ENCODE measurements at places on chromosomes 4 and X. TPM values are rescaled to one million over a fixed set of nuclear protein-coding genes. Genes with fewer than 3 reads are reported as not detected.

Gene NUDT10
- total RNA-seq: 0.20 TPM

GRCh38 chrX:70476166-70476933 lies 31.7 kb downstream of the DLG3 start:
- DNase-seq: no peak

Gene TMSB15A
- not detected for total RNA-seq

Gene TEC
- total RNA-seq: 2.2 TPM

Gene SLC7A11
- 0.20 TPM for total RNA-seq

GRCh38 chr4:69518102-69518501 lies 22.4 kb upstream of the UGT2B4 start:
- no peak for DNase-seq

GRCh38 chrX:46792810-46793188 lies 33.9 kb upstream of the SLC9A7 start:
- DNase-seq: no peak

Gene AR
- 25.2 TPM for total RNA-seq

DNA sequence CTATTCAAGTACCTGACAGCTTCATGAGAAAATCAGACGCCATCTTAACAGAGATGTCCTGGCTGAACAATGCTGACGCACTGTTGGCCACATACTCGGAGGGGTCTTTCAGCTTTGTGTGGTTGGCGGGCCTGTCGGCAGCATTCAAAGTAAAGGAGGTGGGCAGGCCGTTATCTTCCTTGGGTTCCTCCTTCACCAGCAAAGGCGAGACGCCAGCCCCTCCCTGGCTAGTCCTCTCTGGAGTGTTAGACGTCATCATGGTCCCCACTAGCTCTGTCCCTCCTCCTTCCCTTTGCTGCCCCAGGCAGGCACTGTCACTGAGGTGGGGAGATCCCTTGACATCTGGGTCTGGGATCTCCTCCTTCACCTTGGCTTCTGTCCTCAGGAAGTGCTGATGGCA lies 53.0 kb downstream of the ZNF827 start:
- DNase-seq: no peak

DNA sequence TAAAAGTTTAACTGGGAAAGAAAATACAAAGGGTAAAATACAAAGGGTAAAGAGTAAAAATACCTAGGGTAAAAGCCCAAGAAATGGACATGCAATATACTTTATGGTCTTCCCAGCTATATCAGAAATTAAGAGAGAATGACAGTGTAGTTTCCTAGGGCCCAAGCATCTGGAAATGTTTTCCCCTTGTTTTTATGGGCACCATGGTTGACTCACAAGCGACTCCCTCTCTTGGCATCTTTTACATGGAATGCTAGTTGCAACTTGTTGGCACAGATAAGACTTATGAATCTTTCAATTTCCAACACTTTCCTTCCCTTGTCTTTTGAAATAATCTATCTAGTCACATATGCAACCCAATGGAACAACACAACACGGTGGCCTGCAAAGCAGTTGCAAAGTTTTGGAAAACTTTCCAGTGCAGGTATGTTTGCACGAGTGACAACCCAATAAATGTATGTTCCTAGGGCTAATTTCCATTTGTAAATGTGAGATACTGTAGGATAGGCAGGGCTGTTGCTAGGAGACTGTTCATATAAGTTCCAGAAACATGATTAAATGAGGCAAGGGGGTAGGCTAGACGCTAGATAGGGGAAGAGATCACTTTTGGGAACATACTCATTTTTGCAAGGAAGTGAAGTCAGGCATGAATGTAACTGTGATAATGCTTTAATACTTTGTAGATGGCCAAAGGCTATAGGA lies 36.4 kb upstream of the CWH43 start:
- DNase-seq: no peak

DNA sequence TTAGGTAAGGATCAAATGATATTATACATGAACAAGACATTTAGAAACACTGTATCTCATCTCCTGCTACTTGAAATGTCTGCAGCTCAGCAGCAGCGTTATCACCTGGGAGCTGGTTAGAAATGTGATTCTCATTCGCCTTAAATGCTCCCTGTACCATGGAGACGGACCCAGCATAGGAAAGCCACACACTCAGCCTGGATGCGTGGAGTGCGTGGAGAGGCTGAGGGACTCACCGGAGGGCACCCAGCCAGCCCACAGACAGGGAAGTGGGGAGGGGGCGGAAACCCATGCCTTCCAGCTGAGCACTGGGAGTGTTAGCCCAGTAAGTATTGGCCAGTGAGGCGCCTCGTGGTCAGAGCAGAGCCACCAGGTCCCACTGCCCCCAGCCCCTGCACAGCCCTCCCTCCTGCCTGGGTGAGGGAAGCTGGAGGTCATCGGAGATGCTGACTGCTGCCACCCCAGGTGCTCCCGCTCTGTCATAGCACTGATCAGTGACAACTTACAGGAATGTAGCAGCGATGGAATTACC lies 15.2 kb downstream of the SUPT20HL1 start:
- no peak for DNase-seq

DNA sequence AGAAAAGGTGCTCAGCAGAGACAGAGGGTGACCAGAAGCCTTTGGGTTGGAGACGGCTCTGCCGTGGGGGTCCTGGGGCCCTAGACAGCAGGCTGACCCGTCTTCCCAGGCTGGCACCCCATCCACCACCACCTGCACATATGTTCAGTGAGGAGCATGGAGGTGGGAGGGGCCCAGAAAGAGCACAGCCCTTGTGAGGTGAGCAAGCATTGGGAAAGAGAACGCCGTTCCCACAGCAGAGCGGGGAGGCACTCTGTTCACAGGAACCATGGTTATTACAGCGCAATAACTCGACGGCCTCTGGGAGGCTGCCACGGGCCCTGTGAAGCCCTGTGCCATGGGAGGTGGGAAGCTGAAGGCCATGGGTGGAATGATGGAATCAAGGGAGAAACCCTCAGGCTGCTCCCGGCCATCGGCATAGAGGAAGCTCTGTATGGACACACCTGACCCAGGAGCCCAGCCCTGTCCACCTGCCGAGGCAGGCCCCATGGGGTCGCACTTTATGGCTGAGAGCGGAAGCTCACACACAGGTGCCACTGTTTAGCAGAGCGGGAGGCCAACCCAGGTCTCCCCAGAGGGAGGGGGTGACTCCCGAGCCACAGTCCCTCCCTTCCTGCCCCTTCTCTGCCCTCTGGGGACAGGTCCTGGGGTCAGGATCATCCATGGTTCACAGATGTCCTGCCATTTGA lies 93.5 kb upstream of the AFAP1 start:
- no peak for DNase-seq

DNA sequence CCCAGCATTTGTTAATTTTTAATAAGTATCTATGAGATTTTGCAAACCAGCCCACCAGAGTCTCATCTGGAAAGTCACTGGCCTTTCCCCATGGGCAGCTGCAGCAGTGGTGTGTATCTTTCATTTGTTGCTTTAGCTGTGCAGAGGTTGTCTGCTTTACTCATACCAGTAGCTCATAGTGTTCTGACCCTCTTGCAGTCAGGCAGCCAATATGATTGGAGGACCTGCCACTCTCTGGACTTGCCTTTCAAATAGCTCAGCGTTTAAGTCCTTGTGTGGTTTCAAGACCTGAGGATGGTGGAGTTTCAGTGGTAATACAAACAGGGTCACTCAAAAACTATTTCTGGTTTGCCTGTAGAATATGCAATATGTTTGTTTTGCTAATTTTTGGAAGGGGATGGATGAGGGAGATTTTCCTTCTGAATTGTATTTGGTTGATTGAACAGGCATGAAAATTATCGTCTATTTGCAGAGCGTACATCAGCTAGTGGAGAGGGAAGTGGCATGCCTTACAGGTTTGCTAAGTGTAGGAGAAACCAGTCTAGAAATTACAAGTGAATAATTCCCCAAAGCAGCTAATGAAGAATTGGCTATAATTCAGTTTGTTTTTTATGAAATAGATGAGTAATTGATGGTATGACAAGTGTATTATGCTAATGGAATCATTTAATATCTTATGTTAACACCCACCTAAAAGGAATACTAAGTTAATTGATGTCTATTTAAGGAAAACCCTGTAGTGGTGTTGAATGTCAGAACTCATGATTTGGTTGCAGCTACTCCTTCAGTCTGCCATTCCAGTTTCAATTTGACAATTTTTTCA lies 8.9 kb downstream of the POLA1 start:
- no peak for DNase-seq

GRCh38 chrX:2320580-2321327 lies 180.0 kb downstream of the DHRSX start:
- peak; percentile 73 for DNase-seq

Gene FAM241A
- 11.3 TPM for total RNA-seq

DNA sequence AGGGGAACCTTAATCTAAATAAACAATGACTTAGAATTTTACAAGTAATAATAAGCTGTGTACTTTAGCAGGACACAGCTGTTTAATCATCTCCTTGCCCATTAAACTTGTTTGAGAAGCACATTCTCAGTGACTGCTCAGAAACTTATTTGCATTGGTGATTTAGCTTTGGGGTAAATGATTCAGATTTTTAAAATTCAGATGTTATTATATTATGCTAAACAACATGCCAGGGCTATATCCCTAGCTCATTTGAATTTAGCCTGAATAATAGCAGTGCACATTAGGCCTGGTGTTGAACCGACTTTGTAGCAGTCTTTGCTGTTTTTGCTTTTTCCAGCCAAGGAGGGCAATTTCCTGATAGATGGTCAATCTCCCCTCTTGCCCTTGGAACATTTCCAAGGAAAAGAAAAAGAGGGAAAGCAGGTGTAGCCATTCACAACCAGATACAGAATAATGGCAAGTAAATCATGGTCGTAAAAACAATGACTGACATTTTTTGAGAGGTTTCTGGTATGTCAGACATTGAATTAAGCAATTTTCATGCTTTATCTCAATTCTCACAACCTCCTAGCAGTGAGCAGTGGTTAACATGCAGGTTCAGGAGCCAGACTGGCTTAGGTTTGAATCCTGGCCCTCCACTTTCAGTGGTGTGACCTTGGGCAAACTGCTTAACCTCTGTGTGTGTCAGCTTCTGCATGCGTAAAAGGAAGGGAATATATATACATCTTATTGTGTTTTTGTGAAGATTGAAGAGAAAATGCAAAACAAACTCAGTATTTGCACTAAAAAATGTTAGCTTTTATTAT lies 16.8 kb downstream of the ARHGEF38 start:
- DNase-seq: no peak

Gene ETDB
- total RNA-seq: not detected

DNA sequence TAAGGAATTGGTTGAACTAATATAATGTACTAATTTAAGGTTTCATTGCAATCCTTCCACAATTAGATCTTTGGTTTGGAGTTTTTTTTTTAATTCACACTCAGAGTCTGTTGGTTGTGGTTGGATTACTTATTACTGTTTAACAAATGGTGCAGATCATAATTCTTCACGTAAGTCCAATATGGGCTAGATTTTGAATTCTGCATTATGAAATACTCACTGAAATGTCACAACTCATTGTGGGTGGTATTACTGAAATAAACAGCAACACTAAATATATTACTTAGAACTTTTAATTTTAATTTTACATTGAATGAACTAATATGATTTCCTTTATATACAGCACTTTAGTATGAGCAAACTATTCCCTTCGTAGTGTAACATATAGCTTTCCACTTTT lies 94.2 kb upstream of the MYOZ2 start:
- no peak for DNase-seq

Gene IGFBP7
- total RNA-seq: 723 TPM

DNA sequence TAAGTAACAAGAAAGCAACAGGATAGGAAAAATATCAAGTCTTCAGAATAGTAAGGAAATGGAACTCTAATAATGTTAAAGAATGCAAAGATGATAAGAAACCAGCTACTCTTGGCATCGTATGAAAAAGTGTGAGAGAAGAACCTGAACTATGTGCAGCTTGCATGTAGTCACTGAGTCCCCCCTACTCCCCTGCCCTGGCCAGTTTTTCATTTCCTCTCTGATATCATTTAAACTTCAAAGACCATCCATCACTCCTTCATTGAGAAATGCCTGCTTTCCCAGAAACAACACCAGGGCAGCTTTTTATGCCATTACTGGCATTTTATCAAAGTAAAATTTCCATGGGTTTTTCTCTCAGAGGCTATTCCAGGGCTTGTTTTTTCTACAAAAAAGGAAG lies 28.1 kb downstream of the INPP4B start:
- no peak for DNase-seq

DNA sequence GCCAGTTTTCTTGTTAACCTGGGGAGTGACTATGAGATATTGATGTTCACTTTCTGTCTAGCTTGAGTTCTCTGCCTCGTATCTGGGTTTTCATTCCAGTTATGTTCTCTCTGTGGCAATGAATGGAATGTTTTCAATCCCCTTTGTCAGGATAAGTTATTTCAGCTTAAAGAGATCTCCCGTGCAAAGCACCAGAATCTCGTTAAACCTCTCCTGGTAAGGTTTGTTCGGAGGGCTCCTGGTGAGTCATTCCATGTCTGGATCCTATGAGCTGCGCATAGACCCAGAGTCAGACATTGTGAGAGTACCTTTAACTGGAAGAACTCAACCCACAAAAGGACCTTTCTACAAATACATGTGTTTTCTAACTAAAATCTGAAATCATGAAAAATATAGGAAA lies 51.0 kb downstream of the KDR start:
- DNase-seq: no peak

Gene IL2
- total RNA-seq: not detected

- no peak for DNase-seq
These were observed 150.6 kb downstream of the RASL11B start for GRCh38 chr4:53012738-53013137.

Data from left ventricle myocardium superior (tissue), 1 donor.